Endothelial cell (in vitro differentiated cells): ENCODE measurements at places on chromosomes 16 and 17.
A peak's percentile ranks its signal among the peaks of the same experiment; 100 is the strongest.

GRCh38 chr17:3672571-3672970 lies 4.0 kb downstream of the EMC6 start:
- H3K27me3 ChIP-seq, result peaks cover 2% of the 10 kb centered on the region
- H3K36me3 ChIP-seq, result no peaks in the 10 kb centered on the region
- H3K4me1 ChIP-seq, result peaks cover 8% of the 10 kb centered on the region
- no peak overlapping the region for H3K27ac ChIP-seq

- H3K4me1 ChIP-seq, result peaks cover 4% of the 10 kb centered on the region
- no peak for DNase-seq
- no peaks in the 10 kb centered on the region for H3K27me3 ChIP-seq
- no peak overlapping the region for H3K4me3 ChIP-seq
- peak overlapping the region; percentile 68 for H3K27ac ChIP-seq
Measured at GRCh38 chr16:67053767-67054334, 24.9 kb downstream of the CBFB start.

- H3K27ac ChIP-seq, result no peak overlapping the region
- H3K4me3 ChIP-seq, result peak overlapping the region; percentile 92
- H3K36me3 ChIP-seq, result peaks cover under 1% of the 10 kb centered on the region
- DNase-seq, result no peak
- H3K4me1 ChIP-seq, result peaks cover 5% of the 10 kb centered on the region
- H3K27me3 ChIP-seq, result peaks cover 7% of the 10 kb centered on the region
Measured at GRCh38 chr16:88649924-88650748, 717 bp downstream of the CYBA start.

DNA sequence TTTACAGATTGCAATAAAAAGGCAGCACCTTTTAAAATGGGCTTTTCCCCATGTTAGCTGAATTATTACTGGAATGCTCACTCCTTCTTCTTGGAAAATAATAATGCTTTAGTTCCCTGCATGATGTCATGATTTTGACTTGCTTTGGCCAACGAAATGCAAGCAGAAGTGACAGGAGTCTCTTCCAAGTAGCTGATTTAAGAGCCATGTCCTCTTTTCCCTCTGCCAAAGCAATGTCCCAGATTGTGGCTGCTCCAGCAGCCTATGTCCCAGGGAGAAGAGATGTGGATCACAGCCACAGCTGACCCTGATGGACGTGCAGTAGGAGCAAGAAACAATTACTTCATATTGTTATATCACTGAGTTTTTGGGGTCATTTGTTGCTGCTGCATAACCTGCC lies 246.6 kb downstream of the HAPSTR1 start:
- no peak overlapping the region for H3K27ac ChIP-seq
- H3K36me3 ChIP-seq, result no peaks in the 10 kb centered on the region
- no peak for DNase-seq
